ENCODE measurements at places on chromosomes 3 and 15. TPM values are rescaled to one million over a fixed set of nuclear protein-coding genes. Genes with fewer than 3 reads are reported as not detected.

The ACTRT3 gene
- total RNA-seq, result 1.1 TPM

The TMEM108 gene
- not detected for total RNA-seq

The CAND2 gene
- total RNA-seq, result not detected

The MEGF11 gene
- not detected for total RNA-seq

The FAM3D gene
- total RNA-seq, result not detected

The CATSPER2 gene
- total RNA-seq, result 0.53 TPM

The SIDT1 gene
- total RNA-seq, result 0.07 TPM

The LRTM1 gene
- not detected for total RNA-seq

The ACKR2 gene
- 1.1 TPM for total RNA-seq

The LEKR1 gene
- total RNA-seq, result 1.5 TPM

The NR1I2 gene
- total RNA-seq, result 10.9 TPM

The KBTBD12 gene
- not detected for total RNA-seq

Data from HepG2 (cell line).